Cardiac atrium fibroblast (primary cell): ENCODE measurements at places on chromosomes 2 and 18. TPM values are rescaled to one million over a fixed set of nuclear protein-coding genes. Genes with fewer than 3 reads are reported as not detected.

Gene ASB18
- total RNA-seq, result not detected in 2 replicates

Gene PLEKHH2
- 0.90 and 1.8 TPM in 2 replicates for total RNA-seq

Gene ACOXL
- total RNA-seq, result not detected in 2 replicates

Gene LCT
- not detected in 2 replicates for total RNA-seq

Gene CYBRD1
- 155 and 165 TPM in 2 replicates for total RNA-seq

Gene PLCL1
- total RNA-seq, result 9.2 and 21.2 TPM in 2 replicates

Gene RAPGEF4
- 11.0 and 20.6 TPM in 2 replicates for total RNA-seq

Gene CD226
- not detected in 2 replicates for total RNA-seq

Gene SERPINB12
- not detected in 2 replicates for total RNA-seq

Gene CD8B2
- total RNA-seq, result not detected in 2 replicates
